ENCODE measurements at places on chromosomes 12 and 14.

DNA sequence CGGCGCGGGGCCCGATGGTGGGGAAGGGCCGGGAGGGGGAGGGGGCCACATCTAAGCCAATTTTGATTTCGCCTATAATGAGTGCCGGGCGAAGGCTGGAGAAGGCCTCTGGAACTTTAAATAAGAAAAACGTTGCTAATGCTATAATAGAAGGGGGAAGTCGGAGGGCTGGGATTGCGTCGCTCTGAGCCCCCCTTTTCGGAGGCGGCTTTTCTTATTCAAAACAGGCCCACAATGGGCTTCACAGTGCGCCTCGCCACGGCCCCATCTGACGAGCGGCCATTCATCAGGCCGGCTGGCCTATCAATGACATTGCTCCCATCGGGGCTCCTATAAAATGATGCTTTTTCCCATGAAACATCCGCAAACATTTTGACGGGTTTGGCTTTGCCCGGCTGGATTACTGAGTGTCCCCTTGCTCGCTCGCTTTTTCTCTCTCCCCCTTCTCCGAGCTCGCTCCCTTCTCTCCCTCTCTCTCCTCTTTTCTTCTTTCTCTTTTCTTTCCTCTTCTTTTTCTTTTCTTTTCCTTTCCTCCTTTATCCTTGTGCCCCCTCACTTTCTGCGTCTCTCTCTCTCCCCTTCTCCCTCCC is at the start of gene RFX4:
RFX4 (plus strand) TSS at position 364 of the 590 bp plus-strand sequence. CDS start 317 bp downstream, outside the sequence.
- peaks cover 29% of the 10 kb centered on the region for H3K4me1 ChIP-seq
- H3K27ac ChIP-seq: no peak within 1 kb of the TSS
- no peaks in the 10 kb centered on the region for H3K36me3 ChIP-seq
- peak within 1 kb of the TSS; percentile 36 for H3K4me3 ChIP-seq

GRCh38 chr12:50579757-50580267 is 75.0 kb downstream of the DIP2B start:
- H3K27ac ChIP-seq: no peak overlapping the region
- no peak overlapping the region for H3K4me3 ChIP-seq
- no peak for DNase-seq
- H3K27me3 ChIP-seq: no peaks in the 10 kb centered on the region
- H3K36me3 ChIP-seq: no peaks in the 10 kb centered on the region

DNA sequence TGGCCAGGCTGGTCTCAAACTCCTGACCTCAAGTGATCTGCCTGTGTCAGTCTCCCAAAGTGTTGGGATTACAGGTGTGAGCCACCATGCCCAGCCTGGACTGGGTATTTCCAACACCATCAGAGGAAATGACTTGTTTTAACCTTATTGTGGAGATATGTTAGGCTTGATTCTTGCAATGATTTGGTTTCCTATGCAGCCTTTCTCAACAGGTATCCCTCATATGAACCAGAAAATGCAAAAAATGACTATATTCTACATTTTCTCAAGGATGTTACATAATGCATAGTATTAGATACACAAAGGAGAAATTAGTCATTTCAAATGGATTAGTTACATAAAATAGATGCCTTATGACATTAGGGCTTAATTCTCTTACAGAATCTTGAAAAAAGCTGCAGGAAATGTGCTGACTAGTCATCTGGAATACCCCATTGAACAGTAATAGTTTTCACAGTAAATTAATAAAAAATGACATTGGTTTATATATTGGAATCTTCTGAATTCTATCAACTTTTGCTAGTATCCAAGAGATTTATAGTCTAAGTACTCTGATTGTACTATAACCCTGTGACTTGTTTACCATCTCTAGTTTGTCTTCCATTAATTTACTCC is 132.6 kb downstream of the INSM2 start:
- no peaks in the 10 kb centered on the region for H3K4me1 ChIP-seq
- H3K27me3 ChIP-seq: no peaks in the 10 kb centered on the region
- H3K36me3 ChIP-seq: peaks cover 3% of the 10 kb centered on the region
- H3K4me3 ChIP-seq: no peak overlapping the region

DNA sequence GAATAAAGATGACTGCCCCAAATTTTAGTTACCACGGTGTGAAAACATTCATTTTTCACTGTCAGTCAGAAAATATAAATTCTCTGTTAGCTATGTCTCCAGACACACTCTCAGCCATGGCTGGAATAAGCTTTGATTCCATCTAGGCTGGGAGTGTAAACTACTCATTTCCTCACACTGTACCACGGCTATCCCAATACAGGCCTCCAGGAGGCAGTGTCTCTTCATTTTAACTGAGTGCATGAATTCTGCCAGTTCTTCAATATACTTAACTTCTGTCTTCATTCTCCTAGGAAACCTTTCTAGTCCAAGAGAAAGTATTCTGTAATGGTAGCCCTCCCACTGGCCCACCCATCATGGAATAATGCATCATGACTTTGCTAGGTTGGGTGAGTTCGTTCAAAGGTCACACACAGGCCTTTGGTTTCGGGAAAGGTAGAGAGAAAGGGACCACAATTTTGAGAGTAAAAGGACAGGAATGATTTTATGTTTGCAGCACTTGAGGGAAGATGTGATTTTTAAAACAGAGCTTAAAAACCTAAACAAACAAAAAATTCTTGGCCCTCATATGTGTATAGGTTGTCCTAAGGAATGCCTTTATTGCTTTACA is 381.1 kb downstream of the SEC23A start:
- H3K27ac ChIP-seq: no peak overlapping the region
- no peaks in the 10 kb centered on the region for H3K36me3 ChIP-seq
- H3K4me3 ChIP-seq: no peak overlapping the region
- H3K4me1 ChIP-seq: no peaks in the 10 kb centered on the region
- peak; percentile 63 for DNase-seq

DNA sequence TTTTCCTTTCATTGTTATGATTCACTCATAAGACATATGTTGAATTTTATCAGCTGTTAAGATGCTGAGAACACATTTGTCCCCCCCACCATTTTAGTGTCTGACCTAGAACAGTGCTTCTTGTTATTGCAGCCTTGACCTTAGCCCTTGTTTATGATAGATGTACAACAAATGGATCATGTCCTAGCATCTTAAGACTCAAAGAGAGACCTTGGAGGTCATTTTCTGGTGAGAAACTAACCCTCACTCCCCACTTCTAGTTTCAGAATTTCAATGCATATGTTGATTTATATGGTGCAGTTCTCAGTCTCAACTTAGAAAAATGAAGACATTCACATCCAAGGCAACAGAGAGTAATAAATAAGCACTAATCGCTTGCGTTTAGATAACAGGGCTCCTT is 391.2 kb downstream of the AEBP2 start:
- H3K36me3 ChIP-seq: no peaks in the 10 kb centered on the region
- H3K27me3 ChIP-seq: no peaks in the 10 kb centered on the region
- H3K27ac ChIP-seq: no peak overlapping the region
- no peaks in the 10 kb centered on the region for H3K4me1 ChIP-seq
- H3K4me3 ChIP-seq: no peak overlapping the region

GRCh38 chr12:121388421-121388981 is 11.4 kb upstream of the RNF34 start:
- no peak overlapping the region for H3K27ac ChIP-seq
- H3K27me3 ChIP-seq: no peaks in the 10 kb centered on the region
- DNase-seq: no peak
- no peak overlapping the region for H3K4me3 ChIP-seq

DNA sequence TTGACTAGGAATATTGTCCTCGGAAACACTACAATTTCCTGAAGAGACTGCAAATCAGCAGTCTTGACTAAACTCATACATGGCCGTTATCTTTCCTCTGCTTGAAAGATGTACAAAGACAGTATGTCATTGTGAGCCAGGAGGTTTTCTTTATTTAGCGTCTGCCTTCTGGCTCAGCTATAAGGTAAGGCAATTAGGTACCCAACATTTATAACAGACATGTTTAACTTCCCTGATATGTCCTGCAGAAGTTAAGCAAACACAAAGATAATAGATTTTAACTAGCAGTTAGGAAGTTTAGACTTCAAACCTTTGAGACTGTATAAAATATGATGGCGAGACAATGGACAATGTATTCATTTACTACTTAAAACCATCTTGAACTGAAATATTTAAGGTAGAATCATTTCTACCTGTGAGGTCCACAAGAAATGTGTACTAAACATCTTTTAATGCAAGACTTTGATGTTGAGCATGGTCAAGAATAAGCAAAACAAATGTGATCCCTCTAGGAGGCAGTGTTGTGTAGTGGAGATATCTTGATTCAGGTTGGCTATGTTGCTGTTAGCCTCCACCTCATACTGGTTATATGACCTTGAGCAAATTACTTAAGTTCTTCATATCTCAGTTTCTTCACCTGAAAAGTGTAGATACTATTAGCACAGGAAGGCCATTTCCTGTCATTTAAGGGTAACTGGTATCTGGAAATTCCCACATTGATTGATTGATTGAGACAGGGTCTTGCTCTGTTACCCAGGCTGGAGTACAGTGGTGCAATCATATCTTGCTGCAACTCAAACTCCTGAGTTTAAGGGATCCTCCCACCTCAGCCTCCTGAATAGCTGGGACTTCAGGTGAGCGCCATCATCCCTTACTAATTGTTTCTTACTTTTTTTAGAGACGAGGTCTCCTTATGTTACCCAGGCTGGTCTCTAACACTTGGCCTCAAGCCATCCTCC is 96.3 kb upstream of the EEA1 start:
- H3K4me3 ChIP-seq: no peak overlapping the region
- H3K36me3 ChIP-seq: no peaks in the 10 kb centered on the region
- no peaks in the 10 kb centered on the region for H3K27me3 ChIP-seq
- H3K4me1 ChIP-seq: no peaks in the 10 kb centered on the region

- peak overlapping the region; percentile 10 for H3K27ac ChIP-seq
- H3K27me3 ChIP-seq: no peaks in the 10 kb centered on the region
- H3K4me3 ChIP-seq: peak overlapping the region; percentile 61
- H3K4me1 ChIP-seq: no peaks in the 10 kb centered on the region
- DNase-seq: no peak
Observed at GRCh38 chr12:75482646-75483045, 2.1 kb downstream of the GLIPR1 start.

DNA sequence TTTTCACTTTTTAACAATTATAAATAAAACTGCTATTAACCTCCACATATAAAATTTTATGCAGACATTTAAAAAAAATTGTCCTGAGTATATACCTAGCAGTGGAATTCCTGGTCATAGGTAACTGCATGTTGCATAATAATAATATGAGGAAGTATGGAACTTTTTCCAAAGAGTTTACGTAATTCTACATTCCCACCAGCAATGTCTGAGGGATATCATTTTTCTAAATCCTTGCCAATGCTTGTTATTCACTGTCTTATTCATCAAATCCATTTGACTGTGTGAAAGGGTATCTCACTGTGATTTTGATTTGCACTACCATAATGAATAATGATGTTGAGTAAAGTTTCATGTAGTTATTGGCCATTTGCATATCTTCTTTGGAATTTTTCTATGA is 393.8 kb downstream of the LRFN5 start:
- H3K4me3 ChIP-seq: no peak overlapping the region
- H3K27ac ChIP-seq: no peak overlapping the region
- no peak for DNase-seq
- H3K27me3 ChIP-seq: no peaks in the 10 kb centered on the region
- H3K36me3 ChIP-seq: peaks cover 4% of the 10 kb centered on the region
- H3K4me1 ChIP-seq: no peaks in the 10 kb centered on the region

GRCh38 chr12:77070800-77071449 is 5.6 kb upstream of the E2F7 start:
- H3K27ac ChIP-seq: no peak overlapping the region
- H3K36me3 ChIP-seq: no peaks in the 10 kb centered on the region
- DNase-seq: no peak
- no peak overlapping the region for H3K4me3 ChIP-seq
- no peaks in the 10 kb centered on the region for H3K27me3 ChIP-seq
- H3K4me1 ChIP-seq: no peaks in the 10 kb centered on the region

- no peaks in the 10 kb centered on the region for H3K36me3 ChIP-seq
- no peak overlapping the region for H3K4me3 ChIP-seq
- no peak overlapping the region for H3K27ac ChIP-seq
- DNase-seq: no peak
- no peaks in the 10 kb centered on the region for H3K4me1 ChIP-seq
Observed at GRCh38 chr12:3363608-3364007, 127.4 kb upstream of the PRMT8 start.

GRCh38 chr14:65465584-65465983 is 53.1 kb downstream of the FUT8 start:
- H3K4me1 ChIP-seq: no peaks in the 10 kb centered on the region
- H3K27me3 ChIP-seq: no peaks in the 10 kb centered on the region
- no peak for DNase-seq
- no peaks in the 10 kb centered on the region for H3K36me3 ChIP-seq
- H3K27ac ChIP-seq: no peak overlapping the region

DNA sequence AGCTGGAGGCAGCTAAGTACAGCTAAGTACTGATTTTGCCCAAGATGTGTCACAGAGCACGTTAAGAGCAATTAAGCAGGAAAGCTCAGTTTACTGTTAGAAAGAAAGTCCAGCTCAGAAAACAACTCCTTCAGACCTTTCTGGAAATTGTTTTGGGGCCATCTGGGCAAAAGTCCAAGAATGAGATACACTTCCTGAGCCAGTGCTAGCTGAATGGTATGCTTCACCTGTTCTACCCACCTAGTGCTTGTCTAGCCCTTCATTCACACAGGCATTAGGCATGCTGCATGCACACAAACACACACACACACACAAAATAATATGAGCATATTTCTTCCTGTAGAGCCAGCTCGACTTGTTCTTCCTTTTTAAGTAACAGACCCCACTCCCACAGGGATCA is 6.6 kb upstream of the IKZF4 start:
- no peaks in the 10 kb centered on the region for H3K27me3 ChIP-seq
- H3K36me3 ChIP-seq: no peaks in the 10 kb centered on the region
- H3K4me3 ChIP-seq: no peak overlapping the region
- DNase-seq: no peak

DNA sequence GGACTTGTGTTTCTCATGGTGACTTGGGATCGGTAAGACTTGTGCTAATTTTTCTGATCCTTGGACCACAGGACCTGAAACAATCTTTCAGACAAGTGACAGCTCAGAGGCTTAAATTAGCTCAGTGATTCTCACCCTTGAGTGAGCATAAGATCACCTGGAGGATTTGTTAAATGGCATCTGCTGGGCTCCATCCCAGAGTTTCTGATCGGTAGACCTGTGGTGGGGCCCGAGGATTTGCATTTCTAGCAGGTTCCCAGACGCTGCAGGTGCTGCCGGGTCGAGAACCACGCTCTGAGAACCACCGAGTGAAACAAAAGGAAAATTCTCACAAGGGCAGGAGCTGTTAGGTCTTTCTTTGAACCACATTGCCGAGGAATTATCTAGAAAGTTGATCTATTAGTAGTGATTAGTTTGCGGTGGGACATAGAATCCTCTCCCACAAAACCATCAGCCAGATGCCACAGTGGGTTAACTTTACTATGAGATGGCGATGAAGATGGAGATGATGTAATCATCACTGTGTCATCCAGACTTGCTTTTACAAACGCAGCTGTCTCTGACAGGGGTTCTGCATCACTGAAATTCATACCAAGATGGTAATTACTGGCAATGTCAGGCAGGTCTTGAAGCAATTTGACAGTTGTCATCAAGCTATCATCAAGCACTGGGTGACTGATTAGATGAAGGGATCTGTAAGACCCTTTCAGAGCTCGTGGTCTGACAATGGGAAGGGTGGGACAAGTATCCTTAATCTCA is 184.0 kb downstream of the AACS start:
- H3K4me1 ChIP-seq: no peaks in the 10 kb centered on the region
- H3K27ac ChIP-seq: no peak overlapping the region
- H3K36me3 ChIP-seq: no peaks in the 10 kb centered on the region
- no peak overlapping the region for H3K4me3 ChIP-seq
- no peak for DNase-seq

Measured in breast epithelium (tissue), 4 donors.